ENCODE measurements at places on chromosomes 13 and 19.

GRCh38 chr13:40776681-40777165 lies 5.7 kb upstream of the MRPS31 start:
- peak; percentile 79 for DNase-seq

DNA sequence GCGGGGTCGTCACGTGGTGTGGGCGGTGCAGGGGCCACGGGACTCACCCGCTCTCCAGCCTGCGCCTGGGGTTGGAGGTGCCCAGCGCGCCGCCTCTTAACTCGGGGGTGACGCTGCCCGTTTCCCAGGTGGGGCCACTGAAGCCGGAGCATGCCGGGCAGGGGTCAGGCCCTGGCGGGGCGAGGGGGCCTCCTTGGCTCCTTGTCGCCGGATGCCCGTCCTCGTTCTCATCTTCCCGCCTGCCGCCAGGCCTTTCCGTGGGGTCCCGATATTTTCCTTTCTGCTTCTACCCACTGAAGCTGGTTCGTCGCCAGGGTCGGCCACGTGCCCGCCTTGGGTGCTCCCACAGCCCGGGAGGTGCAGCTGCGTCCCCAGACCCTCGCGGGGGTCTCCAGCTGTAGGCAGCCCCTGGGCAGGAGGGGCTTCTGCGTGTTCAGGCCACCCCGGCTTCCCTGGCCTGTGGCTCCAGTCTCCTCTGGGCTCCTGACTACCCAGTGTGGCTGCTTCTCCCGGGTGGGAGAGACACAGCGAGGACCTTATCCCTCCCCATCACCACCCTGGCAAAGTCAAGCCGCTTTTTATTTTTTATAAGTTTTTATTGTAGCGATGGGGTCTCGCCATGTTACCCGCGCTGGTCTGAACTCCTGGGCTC lies 772 bp downstream of the FAM174C start:
- no peak for DNase-seq

- DNase-seq = no peak
Observed at GRCh38 chr13:93007928-93008327, 218.7 kb upstream of the GPC6 start.

GRCh38 chr19:32603961-32604360 lies 23.0 kb downstream of the PDCD5 start:
- no peak for DNase-seq

DNA sequence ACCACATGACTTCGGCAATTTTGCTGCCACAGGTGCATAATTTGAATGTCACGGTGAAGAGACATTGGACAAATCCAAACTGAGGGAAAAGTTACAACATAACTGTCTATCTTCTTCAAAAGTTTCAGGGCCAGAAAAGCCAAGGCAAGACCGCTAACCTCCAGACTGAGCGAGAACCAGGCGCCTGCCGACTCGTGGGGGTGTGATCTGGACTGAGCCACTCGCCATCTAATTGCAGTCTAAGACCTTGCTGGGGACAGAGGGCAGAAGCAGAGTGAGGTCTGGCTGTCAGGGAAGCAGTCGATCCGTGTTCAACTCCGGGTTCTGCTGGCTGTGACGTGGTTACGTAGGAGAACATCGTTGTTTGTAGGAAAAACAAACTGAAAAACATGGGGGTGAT lies 88.6 kb downstream of the SPACA7 start:
- no peak for DNase-seq

DNA sequence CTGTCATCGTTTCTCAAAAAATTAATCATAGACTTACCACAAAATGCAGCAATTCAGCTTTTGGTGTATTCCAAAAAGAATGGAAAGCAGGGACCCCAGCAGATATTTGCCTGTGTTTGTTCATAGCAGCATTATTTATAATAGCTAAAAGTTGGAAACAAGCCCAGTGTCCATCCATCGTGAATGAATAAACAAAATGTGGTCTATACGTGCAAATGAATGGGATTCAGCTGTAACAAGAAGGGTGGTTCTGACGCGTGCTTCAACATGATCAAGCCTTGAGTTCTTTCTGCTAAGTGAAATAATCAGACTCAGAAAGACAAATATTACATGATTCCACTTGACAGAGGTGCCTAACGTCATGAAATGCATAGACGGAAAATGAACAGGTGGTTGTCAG lies 36.4 kb downstream of the PSG11 start:
- DNase-seq = no peak

DNA sequence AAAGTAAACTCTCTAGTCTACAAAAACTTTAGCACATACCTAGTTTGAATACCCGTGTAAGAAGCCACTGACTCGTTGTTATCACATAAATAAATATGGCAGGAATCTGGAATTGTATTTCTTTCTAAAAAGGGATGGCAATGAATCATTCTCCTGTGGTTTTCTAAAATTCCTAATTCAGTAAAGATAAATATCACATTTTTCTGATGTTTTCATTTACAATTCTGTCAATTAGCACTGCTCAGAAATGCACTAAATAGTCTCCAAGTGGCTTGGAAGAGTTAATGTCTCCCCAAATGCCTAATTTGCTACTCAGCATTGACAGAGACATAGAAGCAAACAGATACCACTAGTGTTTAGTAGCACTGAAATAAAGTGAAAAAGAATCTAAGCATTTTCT lies 547.7 kb upstream of the SLITRK1 start:
- DNase-seq = peak; percentile 72

GRCh38 chr13:20258208-20258962 lies 26.3 kb upstream of the GJB6 start:
- no peak for DNase-seq

GRCh38 chr13:31250435-31250834 lies 50.7 kb downstream of the B3GLCT start:
- DNase-seq = no peak

- DNase-seq = peak; percentile 89
Observed at GRCh38 chr13:30112602-30113435, 194.5 kb downstream of the KATNAL1 start.
